ENCODE measurements at places on chromosomes 11 and 22.
A peak's percentile ranks its signal among the peaks of the same experiment; 100 is the strongest.

GRCh38 chr22:17411213-17411612 lies 42.0 kb downstream of the CECR2 start:
- DNase-seq = no peak

DNA sequence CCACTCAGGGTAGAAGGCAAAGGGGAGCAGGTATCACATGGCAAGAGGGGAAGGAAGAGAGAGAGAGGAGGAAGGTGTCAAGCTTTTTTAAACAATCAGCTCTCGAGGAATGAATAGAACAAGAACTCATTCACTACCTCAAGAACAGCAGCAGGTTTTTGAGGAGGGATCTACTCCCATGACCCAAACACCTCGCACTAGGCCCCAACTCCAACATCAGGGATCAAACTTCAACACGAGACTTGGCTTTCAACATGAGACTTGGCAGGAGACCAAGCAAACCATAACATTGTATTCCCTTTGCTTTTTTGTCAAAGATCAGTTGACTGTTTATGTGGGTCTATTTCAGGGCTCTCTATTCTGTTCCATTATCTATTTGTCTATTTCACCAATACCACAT lies 26.9 kb upstream of the APOBEC3A start:
- DNase-seq = no peak

- peak; percentile 49 for DNase-seq
Measured at GRCh38 chr22:24938741-24939341, 7.7 kb downstream of the LHFPL7 start.

- no peak for DNase-seq
Measured at GRCh38 chr22:36864454-36865215, 3.8 kb downstream of the NCF4 start.

- DNase-seq = no peak
Measured at GRCh38 chr11:91299980-91300379, 924.6 kb upstream of the FAT3 start.

DNA sequence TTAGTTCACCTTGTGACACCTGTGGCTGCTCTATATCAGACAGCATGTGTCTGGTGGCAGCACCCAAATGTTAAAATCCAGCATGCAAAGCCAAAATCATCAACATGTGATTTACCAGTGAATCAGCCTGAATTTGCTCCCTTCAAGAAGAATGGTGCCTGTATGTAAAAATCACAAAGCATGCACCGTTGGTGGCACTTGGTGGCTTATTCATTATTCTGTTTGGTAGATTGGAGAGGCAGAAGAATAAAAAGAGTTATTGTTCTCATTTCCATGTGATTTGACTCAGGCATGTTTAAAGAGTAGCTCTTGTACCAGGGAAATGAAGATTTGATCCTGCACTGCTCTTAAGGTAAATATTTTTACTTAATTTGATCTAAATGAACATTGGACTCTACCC lies 143.9 kb upstream of the MPPED2 start:
- DNase-seq = no peak

- DNase-seq = no peak
Measured at GRCh38 chr11:133925756-133926155, 31.0 kb downstream of the IGSF9B start.

- DNase-seq = no peak
Measured at GRCh38 chr11:88293931-88294330, 43.6 kb downstream of the CTSC start.

GRCh38 chr11:119747868-119748660 lies 19.1 kb upstream of the NECTIN1 start:
- DNase-seq = no peak

DNA sequence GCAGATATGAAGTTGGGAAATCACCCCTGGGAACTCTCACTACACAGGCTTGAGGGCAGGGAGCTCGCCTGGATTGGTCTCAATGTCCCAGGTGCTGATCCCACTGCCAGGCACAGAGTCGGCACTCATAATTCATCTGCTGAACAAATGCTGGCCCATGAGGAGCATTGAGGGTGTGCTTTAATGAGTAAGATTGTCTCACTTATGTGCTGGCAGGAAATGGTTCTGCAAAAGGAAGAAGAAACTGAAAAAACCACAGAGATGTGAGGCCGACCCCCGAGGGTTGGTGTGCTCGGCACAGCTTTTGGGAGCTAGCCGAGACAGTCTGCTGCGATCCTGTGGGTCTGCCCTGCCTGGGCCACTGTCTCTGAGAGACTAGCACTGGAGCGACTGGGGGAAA lies 9.4 kb downstream of the PLAAT2 start:
- peak; percentile 75 for DNase-seq

DNA sequence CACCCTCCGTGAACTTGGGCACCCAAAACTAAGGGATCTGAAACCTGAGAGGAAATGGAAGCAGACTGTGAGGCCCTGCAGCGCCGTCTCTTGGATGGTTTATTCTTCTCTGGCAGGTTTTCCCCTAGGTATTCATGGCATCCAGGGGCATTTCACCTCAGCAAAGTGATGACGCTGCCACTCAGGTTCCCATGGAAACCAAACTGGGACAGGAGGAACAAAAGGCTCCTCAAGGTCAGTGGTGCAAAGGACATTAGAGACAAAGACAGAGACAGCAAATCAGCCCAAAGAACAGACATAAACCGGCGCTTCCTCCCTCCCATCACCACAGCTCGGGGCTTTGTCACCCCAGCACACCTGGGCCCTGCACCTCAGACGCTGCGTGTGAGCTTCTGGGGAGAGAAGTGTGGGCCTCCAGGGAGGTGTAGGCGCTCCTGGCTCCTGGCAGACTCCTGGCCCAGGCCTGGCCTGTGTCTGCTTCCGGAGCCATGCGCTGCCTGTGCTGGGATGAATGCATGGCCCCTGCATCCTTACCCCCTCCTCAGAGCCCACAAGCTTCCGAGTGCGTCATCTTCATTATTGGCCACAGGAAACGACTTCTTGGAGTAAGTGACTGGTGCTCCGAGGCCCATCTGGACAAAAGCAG lies 5.9 kb downstream of the TP53AIP1 start:
- DNase-seq = no peak

DNA sequence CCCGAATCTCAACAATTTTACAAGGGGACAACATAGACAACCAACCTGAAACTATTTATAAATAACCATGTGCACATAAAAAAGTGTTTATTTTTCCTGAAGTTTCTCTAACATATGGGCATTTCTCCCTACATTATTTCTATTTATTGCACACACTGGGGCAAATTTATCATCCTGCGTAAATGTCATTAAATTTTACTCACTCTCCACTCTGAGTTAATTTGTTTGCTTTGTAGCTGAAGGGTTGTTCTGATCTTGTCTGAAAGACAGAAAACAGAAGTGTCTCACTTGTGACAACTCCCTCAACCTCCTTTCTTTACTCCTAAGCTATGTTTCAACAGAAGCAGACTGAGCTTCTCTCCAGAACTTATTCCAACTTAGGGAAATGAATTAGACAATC lies 194.2 kb downstream of the HIPK3 start:
- no peak for DNase-seq

DNA sequence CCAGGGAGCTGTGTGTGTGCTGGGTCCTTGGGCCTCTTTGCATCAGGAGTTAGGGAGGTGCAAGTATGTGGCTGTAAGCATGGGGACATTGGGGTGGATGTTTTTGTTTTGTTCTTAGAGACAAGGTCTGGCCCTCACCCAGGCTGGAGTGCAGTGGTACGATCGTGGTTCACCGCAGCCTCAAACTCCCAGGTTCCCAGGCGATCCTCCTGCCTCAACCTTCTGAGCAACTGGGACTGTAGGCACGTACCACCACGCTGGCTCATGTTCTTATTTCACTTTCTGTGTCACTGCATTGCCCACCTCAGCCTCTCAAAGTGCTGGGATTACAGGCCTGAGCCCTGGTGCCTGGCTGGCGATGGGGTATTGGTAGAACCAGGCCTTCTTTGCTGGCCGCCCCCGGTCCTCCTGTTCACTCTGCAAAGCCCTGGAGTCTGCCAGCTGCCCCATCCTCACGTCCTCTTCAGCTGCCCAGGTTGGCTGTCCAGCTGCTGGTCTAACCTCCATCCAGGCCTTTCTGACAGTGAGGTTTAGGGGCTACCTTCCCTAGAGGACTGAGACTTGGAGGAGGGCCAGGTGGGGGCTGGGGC lies 851 bp upstream of the GRAMD4 start:
- no peak for DNase-seq

- no peak for DNase-seq
Measured at GRCh38 chr22:24483976-24484545, 11.1 kb upstream of the UPB1 start.

GRCh38 chr22:19871845-19872778 lies 17.4 kb upstream of the GNB1L start:
- DNase-seq = no peak

GRCh38 chr22:46878191-46878948 lies 115.9 kb downstream of the TBC1D22A start:
- DNase-seq = no peak

Measured in naive thymus-derived CD8-positive, alpha-beta T cell (primary cell).